Left renal pelvis (tissue), 4 donors: ENCODE measurements at places on chromosomes 16 and 17.

GRCh38 chr17:2250140-2251095 is 53.2 kb downstream of the SMG6 start:
- DNase-seq: no peak

DNA sequence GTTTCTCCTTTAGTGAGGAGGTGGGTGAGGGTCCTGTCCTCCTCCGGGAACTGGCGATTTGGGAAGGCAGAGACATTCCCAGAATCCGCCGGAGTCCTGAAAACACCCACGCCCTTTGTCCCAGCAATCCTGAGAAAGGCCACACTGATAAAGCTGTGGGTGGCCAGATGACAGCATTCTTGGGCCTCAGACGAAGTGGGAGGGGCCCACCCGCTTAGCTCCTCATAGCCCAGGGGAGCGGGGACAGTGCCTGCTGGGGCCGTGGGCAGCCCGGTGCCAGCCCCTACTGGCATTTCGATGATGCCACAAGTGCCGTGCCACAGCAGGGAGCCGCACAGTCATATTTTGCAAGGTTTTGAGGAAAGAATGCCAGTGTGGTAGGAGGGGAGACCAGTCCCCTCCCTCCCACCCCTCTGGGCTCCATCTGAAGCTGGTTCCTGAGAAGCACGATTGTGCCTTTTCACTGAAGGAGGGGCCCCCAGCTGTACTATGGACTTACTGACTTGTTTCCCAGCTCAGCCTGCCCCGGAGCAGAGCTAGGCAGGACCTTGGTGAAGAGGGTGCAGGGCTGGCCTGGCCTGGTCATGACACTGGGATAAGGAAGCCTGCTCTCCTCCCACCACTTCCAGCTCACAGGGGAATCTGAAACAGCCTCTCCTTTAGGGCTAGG is 20.9 kb upstream of the MPRIP start:
- no peak for DNase-seq

GRCh38 chr16:12157517-12158093 is 181.1 kb downstream of the SNX29 start:
- DNase-seq: no peak

DNA sequence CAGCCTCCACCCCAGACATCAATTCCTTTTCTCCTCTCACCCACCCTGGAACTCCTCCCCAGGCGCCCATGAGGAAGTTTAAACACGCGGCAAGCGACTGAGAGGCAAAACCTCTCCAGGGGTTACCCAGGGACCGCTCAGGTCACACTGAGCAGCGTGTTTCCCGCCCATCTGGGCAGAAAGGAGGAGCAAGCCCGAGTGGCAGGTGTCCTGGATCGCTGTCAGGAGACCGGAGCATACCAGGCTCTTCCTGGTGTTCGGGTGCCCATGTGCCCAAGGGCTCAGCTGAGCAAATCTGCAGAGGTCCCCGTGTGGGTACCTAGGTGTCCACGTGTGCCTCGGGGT is 491 bp downstream of the SLC25A19 start:
- no peak for DNase-seq

DNA sequence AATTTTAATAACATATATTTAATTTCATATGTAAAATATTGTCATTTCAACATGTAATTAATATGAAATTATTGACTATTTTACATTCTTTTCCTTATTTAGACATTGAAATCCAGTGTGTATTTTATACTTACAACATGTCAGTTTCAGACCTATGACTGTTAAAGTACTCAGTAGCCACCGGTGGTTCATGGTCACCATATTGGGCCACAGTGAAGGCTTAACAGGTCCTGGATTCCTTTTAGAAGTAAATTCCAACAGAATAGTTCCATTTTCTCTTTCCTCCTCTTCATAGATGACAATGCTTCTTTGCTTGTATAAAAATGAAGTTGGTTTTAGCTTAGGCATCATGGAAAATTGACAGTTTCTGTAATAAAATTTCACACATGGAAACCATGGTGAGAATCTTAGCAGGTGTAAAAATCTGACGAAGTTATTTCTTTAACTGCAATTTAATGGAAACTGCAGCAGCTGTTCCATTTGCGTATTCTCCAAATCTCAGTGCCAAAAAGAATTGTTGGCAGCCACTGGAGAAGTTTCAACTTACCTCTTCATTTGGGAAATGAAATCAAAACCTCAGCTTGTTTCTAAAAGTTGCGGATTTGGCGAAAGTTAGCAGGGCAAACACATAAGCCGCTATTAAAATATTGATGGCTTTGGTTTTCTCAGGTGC is 231.1 kb downstream of the CDH13 start:
- DNase-seq: no peak

- no peak for DNase-seq
Measured at GRCh38 chr16:4788489-4788889, 344 bp upstream of the SEPTIN12 start.

DNA sequence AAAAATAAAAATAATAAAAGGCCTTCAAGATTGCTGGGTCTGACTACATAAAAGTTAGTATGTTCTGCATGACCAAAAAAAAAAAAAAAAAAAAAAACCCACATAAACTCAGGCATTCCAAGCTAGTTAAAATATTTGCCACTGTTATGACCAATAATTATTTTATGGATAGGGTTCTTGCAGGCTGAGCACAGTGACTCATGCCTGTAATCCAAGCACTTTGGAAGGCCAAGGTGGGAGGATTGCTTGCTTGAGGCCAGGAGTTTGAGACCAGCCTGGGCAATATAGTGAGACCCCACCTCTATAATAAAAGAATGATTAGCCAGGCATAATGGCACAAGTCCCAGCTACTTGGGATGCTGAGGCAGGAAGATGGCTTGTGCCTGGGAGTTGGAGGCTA is 8.1 kb downstream of the SCNN1B start:
- no peak for DNase-seq

DNA sequence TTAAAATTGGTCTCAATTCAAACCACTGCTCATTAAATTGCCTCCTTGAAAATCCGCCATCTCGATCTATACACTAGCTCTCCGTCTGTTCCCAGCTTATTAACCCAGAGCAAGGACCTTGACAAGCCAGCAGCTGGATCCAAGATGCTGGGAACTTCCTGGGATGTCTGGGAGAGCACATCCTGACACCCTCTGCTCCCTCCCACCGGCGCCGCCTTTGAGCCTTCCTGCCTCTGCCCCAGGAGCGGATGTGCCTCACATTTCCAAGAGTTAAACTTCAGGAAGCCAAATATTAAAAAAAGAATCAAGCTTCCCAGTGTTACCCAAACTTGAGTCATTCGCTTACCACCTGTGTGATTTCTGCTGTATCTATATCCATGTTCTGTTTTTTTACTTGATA is 107.9 kb downstream of the HAPSTR1 start:
- no peak for DNase-seq

GRCh38 chr16:50457979-50458491 is 89.2 kb upstream of the BRD7 start:
- no peak for DNase-seq

DNA sequence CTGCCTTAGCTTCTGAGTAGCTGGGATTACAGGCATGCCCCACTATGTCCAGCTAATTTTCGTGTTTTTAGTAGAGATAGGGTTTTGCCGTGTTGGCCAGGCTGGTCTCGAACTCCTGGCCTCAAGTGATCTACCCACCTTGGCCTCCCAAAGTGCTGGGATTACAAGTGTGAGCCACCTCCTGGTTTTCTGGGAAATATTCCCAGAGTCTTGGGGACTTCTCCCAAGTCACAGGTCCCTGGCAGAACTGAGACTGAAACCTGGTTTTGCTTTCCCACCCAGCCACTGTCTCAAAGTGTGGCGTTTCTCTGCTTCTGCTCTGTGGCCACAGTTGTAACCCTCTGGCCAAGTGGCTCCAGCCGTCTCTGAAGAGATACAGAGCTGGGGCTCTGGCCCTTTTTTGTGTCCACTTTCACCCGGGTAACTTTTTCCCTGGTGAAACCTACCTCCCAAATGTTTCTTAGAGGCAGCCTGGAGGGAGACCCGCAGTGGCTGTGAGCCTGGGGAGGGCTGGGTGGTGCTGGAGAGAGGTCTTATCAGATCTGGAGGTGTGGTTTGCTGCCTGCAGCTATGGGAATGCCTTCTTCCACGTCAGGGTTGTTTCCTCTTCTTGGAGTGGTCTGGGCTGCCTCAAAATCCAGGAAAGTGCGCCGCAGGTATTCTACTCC is 5.1 kb downstream of the KSR1 start:
- no peak for DNase-seq

GRCh38 chr17:82950525-82951102 is 110.8 kb upstream of the ZNF750 start:
- no peak for DNase-seq

DNA sequence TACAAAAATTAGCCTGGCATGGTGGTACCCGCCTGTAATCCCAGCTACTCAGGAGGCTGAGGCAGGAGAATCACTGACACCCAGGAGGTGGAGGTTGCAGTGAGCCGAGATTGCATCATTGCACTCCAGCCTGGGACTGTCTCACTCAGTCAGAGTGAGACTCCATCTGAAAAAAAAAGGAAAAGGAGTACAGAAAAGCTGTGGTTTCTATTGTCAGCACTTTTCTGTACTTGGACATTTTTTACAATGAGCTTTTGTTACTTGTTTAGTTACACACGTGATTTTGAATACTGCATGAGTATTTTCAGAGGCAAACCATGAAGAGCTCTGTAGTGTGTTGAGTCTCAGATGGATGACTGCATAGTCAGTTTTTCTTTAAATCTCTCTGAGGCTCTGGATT is 26.3 kb downstream of the ZC3H18 start:
- no peak for DNase-seq

- no peak for DNase-seq
Measured at GRCh38 chr17:77404812-77405581, 264.2 kb downstream of the SEC14L1 start.

DNA sequence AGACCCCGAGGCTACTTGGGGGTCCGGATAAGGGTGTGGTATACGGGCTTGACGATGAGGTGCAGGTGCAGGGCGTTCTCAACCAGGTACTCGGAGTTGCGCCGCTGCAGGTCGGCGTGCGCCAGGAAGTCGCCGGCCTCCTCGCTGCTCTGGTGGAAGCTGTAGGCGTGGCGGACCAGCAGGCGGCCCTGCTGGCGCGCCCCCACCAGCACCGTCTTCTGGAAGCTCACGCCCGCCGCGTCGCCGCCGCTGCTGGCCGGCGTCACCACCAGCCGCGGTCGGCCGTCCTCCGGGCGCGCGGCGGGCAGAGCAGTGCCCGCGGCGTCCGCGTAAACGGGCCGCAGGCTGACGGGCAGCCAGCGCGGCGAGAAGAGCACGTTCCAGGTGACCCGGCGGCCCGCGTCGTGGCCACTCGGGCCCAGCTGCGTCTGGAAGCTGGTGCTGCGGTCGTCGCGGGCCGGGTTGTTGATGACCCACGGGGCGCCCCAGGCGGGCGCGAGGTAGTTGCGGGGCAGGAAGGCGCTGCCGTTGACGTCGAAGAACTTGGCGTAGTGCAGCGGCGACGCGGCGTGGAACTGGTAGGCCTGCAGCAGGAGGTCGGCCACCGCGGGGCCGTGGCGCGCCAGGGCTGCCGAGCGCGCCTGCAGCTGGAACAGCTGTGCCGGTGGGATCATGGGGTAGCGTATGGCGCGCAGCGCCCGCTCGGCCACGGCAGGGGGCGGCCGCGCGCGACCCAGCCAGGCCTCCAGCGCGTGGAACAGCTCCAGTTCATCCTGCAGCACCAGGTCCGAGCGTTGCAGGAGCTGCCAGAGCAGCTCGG is 4.8 kb downstream of the BTBD17 start:
- no peak for DNase-seq

GRCh38 chr17:3260600-3260999 is 37.6 kb downstream of the OR3A1 start:
- DNase-seq: no peak

DNA sequence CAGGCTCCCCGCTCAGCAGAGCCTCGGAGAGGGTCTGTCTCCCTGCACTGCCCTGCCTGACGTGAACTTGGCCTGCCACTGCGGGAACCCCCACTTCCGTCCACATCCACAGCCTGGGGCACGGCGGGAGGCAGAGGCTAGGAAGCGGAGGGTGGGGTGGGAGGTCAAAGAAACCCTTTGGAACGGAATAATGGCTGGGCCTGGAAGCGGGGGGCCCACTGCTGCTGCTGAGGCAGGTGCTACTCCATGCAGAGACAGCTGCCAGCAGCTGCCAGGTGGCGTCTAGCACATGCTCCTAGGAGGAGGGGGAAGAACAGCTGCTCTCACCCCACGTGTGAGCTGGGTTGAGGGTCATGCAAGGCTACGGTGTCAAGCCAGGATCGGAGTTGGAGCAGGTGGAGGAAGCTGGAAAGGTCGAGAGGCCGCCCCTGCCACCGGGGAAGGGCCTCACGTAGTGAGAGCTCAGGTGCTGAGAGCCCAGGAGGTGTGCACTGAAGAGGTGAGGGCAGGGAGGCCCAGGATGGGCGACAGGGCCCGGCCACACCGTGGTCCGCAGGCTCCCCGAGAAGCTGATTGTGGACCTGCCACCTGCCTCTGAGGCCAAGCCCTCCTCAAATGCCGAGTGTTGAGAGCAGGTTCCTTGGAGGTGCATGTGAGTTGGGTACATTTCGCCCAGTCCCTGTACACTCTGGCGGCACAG is 9.8 kb downstream of the FSCN2 start:
- DNase-seq: no peak

GRCh38 chr16:88455610-88456355 is 2.7 kb downstream of the ZFPM1 start:
- no peak for DNase-seq

DNA sequence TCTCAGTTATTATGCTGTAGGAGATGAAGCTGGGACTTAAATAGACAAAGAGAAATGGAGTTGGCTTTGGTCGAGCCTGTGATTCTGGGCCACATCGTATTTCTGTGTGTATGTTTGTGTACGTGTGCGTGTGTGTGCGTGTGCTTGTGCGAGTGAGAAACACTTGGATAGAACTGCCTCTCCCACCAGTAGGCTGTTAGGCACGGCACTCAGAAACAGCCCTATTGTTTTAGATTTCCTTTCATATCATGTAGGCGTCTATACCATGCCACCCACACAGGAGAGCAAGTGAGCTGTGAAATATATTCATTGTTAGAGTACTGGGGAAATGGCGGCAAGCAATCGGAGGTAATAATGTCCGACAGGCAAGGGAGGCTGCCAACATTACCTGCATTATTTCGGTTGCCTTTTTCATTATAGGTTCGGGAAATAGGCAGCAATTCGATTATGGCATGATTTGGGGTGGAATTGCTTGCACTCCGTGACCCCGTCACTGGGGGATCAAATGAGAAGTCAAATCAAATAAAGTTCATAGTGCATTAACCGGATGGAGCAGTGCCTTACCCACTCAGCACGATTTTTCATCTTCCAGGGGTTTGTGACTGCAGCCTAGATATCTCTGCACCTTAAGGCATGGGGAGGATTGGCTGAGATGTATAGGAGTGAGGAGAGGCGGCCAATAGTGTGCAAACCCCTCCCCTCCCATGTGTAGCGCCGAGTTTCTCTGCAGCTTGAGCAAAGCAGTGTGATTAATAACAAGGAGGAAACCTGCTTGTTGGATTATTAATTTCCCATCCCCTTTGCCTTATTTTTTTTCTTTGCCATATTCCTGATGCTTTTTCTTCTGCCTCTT is 89.6 kb downstream of the RBFOX1 start:
- DNase-seq: no peak

DNA sequence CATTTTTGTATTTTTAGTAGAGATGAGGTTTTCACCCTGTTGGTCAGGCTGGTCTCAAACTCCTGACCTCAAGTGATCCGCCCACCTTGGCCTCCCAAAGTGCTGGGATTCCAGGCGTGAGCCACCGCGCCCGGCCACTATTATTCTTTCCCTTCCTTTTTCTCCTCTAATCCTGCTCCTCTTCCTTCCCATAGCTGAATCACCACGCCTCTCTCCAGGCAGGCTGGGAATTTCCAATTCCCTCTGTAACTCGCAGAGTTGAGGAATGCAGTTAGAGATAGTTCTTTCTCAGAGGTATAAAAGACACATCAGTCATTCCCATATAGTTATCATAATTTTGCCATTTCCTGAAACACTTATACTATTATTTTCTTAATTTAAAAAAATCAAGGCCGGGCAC is 11.2 kb downstream of the METTL16 start:
- DNase-seq: no peak
